ENCODE measurements at places on chromosomes 1 and 21.

GRCh38 chr1:37308031-37308960 is 166.1 kb upstream of the ZC3H12A start:
- no peak for DNase-seq

DNA sequence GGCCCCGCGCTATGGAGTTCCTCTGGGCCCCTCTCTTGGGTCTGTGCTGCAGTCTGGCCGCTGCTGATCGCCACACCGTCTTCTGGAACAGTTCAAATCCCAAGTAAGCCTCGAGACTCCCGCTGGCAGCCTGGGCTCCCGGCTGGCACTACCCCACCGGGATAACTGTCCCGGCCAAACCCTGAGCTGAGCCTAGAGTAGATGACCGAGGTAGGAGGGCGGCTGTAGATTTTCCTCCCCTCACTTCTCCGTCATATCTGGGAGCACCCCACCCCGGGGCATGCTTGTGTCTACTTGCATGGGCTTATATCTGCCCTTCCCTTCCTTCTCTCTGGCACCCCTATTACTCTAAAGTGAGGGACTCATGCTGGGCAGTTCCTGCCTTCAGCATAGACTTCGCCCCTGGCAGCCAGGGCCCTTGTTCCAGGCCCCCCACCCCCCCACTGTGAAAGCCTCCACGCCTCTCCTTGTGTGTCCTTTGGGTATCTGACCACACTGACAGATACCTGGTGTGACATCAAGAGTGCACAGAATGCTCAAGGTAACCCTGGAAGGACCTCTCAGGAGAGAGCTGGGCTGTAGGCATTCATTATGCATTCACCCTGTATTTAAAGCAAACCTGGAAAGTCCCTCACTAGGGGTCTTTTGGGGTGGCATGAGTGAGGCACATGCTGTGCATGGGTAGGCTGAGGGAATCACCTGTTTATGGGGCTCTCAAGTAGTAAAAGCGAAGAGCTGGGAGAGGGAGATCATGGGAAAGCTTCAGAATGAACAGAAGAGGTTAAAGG is 485 bp downstream of the EFNA1 start:
- DNase-seq = no peak

DNA sequence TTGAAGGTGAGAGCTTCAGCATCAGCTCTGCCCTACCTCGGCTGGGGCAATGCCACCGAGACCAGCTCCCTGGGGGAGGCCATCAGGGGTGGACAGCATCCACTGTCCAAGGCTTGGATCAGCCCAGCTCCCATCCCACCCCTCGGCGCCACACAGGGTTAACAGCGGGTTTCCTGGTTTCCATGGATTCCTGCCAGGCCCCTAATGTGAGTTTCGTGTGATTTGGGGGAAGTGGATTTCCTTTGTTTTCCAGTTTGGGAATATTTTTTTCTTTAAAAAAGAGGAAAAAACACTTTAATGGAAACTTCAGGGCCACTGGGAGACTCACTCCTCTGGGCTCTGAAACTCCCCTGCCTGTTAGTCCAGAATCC is 34.3 kb downstream of the CASZ1 start:
- no peak for DNase-seq

DNA sequence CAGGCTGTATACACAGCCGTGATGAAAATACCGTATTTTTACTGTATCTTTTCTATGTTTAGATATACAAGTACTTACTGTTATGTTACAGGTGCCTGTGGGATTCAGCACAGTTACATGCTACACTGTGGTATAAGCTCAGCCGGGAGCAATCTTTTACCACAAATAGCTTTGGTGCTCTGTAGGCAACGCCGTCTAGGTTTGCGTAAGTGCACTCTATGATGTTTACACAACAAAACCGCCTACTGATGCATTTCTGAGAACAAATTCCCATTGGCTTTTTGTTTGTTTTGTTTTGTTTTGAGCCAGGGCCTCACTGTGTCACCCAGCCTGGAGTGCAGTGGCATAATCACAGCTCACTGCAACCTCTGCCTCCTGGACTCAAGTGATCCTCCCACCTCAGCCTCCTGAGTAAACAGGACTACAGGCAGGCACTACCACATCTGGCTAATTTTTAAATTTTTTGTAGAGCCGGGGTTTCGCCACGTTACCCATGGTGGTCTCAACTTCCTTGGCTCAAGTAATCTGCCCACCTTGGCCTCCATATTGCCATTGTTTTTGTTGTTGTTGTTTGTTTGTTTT is 81.0 kb downstream of the SCCPDH start:
- DNase-seq = no peak

GRCh38 chr1:191904991-191905390 is 253.3 kb upstream of the RGS18 start:
- no peak for DNase-seq

DNA sequence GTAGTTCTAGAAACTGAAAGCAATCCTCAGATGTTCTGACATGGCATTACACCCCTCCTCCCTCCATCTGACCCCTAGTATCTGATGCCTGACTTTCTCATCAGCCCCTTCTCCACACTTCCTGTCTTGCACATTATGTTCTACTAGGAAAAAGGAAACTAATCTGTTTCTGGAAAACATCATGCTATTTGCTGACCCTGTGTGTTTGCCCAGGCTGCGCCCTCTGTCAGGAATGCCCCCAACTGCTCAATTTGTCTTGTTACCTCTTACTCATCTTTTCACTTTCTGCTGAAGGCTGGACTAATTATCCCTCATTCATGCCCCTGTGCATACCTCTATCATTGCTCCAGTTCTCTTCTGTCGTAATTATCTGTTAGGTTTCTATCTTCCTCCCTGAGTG is 37.5 kb upstream of the DAB1 start:
- no peak for DNase-seq

DNA sequence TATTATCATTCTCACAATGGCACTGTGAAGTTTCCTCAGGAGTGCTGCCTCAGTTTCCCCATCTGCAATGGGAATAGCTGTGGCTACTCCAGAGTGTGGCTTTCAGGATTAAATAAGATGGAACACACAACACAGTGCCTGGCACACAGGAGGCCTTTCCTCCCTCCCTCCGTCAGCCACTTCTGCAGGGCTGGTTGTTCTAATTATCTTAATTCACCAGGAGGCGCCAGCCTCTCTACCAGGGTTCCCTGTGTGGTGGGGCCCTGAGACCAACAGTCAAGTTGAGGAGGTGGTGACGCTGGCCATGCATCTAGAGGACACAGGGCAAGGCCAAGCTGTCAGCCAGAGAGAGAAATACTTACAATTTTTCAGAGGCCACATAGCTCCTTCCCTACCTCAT is 6.3 kb upstream of the FOXO6 start:
- DNase-seq = no peak

DNA sequence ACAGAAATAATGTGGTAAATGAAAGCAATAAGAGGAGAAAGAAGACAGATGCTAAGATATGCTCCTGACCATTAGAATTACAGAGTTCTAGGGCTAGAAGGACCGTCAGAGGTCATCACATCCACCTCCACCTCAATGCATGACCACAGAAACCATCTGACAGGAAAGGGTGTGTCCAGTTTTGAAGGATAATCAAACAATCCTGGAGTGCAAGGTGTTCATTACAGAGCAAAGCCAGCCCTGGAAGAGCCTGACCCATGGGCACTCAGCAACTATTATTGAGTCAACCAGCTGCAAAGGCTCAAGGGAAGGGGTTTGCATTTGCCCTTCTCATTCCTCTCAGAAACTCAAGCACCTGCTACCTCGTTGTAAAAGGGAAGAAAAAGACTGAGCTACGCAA is 46.4 kb downstream of the TOR1AIP2 start:
- no peak for DNase-seq

- DNase-seq = no peak
Measured at GRCh38 chr1:174167265-174167803, 8.0 kb downstream of the RABGAP1L start.

- DNase-seq = no peak
Measured at GRCh38 chr1:75423616-75424015, 187.3 kb downstream of the SLC44A5 start.

- no peak for DNase-seq
Measured at GRCh38 chr1:5532811-5533210, 459.4 kb downstream of the NPHP4 start.

- no peak for DNase-seq
Measured at GRCh38 chr1:57772580-57773195, 348.8 kb upstream of the DAB1 start.

DNA sequence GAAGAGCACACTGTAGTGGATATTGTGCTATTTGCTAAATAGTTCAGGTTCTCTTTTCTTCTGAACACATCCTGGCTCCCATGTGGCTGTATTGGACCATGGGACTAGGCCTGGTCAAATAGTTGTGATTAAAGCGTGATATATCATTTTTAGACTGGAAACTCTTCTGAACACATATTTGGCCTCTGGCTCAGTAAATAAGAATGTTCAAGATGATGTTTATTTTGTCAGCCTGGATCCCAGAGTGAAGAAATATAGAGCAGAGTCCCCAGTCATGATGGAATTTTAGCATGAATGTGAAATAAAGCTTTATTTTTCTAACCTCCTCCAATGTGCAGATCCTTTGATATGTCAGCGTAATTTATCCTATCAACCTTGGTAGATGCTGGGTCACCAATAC is 542.6 kb downstream of the ADGRL2 start:
- DNase-seq = no peak

DNA sequence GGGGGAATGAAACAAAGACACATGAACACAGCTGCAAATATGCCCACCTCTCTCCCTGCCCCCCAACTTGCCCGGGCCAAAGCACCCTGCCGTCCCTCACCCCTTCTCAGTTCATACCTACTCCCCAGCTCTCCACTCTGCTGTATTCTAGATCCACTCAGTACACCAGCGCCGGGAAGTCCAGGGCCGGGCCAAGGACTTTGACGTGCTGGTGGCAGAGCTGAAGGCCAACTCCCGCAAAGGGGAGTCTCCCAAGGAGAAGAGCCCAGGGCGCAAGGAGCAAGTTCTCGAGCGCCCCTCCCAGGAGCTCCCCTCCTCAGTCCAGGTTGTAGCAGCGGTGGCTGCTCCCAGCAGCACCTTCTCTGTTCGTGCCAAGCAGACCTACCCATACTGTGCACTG is 5.0 kb downstream of the ATXN7L2 start:
- DNase-seq = no peak

GRCh38 chr1:59554011-59554663 is 257.2 kb downstream of the FGGY start:
- DNase-seq = no peak

DNA sequence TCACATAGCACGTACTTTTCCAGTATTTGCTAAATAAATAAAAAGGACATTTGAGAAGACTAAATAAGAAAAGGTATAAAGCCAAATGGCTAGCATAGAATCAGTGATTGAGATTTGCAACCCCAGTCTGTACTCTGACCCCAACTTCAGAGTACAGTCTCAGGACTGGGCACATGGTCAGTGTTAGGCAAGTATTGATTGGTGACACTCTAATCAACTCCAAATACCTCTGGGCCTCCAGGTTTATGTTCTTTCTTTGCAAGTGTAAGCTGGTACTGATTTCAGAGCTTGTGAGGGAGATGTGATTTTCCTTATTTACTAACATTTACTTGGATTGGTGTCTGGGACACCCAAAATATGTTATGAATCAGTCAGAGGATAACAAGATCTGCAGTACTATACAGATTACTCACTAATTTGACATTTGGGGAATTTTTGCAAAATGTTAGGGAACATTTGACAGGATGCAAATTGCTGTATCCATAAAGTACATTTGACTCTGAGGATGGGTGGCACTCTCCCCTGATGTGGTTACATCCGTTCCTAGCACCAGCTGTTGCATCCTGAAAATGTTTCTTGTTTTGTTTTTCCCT is 34.2 kb downstream of the LMO4 start:
- DNase-seq = no peak

GRCh38 chr21:46190491-46191131 is 6.4 kb upstream of the SPATC1L start:
- no peak for DNase-seq

DNA sequence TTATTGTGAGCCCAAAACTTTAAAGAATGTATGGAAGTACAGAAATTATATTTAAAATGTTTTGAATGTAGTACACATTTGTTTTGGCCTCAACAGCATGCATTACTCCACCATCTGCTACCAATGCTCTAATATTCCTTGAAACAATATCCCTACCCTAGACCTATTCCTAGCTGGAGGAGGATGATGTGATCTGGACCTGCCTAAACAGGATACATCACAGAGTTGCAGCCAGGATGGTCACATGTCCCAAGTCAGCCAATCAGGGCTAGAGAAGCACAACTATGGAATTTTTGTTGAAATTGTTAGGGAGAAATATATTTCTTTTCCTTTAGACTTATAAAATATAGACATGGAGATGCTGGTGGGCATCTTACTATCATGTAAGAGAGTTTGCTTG is 623.3 kb upstream of the NR5A2 start:
- DNase-seq = no peak

DNA sequence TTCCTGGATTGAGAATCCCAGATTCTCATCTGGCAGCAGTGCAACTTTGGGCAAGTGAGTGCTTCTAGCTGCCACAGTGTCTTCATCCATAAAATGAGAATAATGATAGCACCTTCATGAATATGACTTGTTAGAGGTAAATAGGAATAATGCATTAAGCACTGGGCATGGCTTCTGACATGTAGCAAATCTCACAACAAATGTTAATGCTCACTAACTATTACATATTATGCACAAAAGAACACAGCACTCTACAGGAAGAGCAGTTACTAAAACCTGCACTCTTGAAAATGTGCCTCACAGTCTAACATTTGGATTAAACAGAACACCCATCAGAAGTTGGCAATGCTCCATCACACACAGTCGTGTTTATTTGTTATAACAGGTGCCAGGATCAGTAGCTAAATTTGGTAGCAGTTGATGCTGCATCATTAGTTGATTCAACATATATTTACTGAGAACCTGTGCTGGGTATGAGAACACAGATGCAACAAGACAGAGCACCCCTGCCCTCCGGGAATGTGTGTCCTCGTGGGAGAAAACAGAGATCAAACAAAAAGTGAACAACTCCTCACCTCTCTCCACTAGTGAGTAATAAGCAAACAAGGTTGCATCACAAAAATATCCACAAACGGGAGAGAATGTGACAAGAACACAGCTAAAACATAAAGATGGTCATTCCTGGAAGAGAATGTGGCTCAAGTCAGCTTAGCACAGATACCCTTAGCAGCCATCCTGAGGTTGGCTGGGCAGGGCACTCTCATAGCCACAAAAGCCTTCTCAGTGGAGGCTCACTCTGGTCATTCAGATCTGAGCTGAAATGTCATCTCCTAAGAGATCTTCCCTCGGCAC is 26.2 kb upstream of the LBR start:
- DNase-seq = no peak

DNA sequence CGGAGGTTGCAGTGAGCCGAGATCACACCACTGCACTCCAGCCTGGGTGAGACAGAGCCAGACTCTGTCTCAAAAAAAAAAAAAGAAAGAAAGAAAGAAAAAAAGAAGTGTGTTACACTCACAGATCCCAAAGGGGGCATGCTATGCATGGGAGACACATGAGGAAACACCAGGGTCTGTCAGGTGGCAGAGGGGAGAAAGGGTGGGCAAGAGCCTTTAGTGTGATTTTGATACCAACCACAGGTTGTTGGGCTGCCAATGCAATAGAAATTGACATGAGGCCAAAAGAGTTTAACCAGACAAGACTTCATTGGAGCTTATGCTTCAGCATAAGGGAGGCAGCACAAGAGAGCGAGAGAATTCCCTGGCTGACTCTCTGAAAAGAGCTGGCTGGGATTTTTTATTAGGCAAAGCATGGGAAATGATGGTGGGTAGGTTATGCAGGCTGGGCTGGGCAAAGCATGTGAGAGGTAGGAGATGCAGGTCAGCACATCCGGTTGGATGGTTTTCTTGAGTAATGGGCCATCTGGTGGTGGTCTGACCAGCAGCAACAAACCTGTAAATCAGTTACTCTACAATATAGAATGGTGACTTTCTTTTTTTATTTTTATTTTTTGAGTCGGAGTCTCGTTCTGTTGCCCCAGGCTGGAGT is 11.7 kb upstream of the EXTL1 start:
- no peak for DNase-seq

- no peak for DNase-seq
Measured at GRCh38 chr1:10891091-10891490, 94.6 kb upstream of the CASZ1 start.

All from stimulated activated CD4-positive, alpha-beta T cell treated with anti-CD3 and anti-CD28 coated beads, Interleukin-15, amount 100 ng/mL, for 1 hour (primary cell).